ENCODE measurements at places on chromosomes 7 and 10.

DNA sequence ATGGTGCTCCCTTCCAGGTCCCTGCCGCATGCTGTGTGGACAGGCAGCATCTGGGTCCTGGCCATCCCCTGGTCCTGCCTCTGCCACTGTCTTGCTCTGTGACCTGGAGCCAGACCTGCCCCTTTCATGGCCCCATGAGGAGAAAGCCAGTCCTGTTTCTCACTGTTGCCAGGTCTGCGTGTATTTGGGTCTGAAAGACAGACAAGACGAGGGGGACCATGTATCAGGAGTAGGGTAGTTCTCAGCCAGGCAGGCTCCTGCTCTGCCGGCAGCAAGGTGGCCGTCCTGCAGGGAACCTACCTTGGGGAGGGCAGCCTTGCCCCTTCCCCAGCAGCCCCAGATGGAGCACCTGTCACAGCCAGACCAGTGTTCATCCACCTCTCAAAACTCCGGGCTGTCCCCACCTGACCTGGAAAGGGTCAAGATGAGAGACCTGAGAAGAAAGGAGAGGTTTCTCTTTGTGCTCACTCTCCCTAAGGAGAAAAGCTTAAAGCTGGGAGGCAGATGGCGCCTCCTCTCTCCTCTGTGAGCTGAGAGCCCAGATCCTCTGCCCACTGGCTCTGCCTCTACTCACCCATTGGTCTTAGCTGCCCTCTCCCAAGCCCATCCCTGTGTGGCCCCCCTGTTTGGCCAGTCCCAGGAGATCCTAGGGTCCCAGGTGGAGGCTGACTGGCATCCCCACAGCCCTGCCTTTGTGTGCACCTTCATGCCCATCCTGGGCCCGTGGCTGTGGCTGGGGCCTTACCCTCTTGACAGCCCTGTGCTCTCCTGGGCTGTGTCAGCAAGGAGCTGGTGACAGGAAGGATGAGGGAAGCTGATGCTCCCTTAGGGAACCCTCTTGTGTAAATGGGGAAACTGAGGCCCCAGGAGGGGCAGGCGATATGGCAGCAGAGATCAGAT lies 116.1 kb upstream of the PCBD1 start:
- no peak for DNase-seq

GRCh38 chr7:149750122-149750845 lies 23.1 kb downstream of the ZNF467 start:
- no peak for DNase-seq

DNA sequence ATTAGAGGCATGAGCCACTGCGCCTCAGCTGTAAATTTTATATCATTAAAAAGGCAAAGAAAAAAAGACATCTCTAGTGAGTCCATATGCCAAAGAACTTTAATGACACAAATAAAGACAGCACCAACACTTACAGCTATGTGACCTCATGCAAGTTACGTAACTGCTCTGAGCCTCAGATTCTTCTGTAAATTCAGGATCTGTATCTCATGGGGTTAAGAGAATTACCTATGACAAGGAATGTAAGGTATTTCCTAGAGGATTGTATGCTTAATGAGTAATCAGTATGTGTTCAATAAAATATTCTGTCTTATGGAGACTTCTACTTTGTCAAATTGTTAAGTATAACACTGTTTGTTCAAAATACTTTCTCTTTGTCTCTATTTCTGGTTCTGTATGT lies 274.0 kb upstream of the GLI3 start:
- no peak for DNase-seq

DNA sequence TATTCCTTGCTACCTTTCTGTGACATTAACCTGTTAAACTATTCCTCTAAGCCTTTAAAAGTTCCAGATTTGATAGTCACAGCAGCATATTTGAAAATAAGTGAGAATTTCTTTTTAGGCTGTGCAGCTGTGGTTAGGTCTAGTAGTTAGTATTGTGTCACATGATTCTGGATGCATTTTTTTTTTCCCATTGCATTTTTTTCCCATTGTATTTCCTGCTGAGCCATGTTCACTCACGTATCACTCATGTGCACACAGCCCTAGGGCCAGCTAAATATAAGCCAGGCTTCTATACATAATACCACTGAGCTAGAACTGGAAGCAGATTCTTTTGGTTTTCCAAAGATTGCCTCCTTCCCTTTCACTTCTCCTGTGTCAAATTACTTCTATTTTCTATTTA lies 37.4 kb downstream of the DNAJC9 start:
- DNase-seq, result peak; percentile 17

DNA sequence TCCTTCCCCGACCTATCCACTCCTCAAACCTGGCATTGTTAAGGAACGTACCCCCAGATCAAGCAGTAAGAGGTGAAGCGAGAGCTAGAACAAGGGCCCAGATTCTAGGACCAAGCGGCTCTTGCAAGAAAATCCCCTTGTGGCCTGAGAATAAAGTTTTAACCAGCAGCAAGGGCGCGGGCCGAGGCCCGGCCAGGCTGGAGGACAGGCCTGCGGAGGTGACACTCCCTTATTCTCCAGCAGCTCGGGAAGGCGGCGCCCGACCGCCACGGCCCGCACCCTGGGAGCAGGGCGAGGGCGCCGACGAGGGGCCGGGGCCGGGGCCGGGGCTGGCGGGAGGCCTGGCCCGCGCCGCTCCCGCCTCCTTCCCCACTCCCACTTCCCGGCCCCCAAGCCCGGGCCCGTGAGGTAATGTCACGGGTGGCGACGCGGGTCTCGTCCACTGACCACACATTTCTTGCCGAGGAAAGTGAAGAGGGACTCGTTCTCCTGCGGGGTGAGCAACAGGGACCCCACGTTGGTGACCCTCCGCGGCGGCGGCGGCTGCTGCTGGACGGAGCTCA lies 551 bp downstream of the WASL start:
- DNase-seq, result peak; percentile 49

DNA sequence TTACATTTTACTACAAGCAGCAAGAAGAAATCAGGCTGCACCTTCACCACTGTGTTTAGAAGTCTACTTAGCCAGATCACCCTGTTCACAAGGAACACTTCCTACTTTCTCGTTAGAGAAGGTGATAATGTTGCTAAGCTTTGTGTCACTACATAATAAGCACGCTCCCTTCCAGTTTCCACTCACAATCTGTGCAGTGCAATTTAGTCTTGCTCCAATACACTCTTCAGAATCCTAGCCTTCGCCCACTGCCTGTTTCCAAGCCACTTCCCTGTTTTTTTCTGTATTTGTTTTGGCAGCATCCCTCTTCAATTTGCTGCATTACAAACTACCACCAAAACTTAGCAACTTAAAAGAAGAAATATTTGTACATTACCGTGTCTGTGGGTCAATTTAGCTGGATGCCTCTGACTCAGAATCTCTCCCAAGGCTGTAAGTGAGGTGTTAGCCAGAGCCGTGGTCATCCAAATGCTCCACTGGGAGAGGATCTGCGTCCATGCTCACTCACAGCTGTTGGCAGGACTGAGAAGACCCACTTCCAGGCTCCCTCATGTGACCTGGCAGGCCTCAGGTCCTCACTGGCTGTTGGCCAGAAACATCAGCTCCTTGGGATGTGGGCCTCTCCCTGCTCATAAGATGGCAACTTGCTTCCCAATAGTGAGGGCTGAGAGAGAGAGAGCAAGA lies 110.4 kb downstream of the PON1 start:
- DNase-seq, result no peak

DNA sequence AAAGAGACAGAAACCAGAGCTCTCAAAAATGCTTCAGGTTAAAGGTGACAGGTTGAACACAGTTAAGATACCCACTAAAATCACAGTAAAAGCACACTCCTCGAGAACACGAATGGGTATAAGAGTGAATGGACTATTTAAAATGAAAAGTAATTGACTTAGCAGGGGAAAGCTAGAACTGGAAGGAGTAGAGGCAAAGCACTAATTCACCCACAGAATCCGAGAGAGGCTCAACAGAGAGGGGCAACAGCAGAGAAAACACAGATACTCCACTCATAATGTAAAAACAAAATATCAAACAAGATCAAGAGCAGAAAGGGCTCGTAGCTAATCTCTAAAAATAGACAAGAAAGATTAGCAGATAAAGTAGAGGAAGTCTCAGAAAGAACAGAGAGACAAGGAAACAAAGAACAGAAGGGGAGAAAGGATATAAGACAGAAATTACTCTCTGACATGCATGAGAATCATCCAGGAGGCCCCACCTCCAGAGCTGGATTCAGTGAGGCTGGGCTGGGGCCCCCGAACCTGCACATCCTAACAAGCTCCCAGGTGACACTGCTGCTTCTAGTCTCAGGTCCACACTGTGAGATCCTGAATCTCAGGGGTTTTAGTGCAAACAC lies 117.6 kb downstream of the GALNT11 start:
- no peak for DNase-seq

- DNase-seq, result no peak
Measured at GRCh38 chr10:102713539-102713813, 721 bp downstream of the ARL3 start.

- peak; percentile 58 for DNase-seq
Measured at GRCh38 chr7:12719141-12719919, 31.9 kb downstream of the ARL4A start.

DNA sequence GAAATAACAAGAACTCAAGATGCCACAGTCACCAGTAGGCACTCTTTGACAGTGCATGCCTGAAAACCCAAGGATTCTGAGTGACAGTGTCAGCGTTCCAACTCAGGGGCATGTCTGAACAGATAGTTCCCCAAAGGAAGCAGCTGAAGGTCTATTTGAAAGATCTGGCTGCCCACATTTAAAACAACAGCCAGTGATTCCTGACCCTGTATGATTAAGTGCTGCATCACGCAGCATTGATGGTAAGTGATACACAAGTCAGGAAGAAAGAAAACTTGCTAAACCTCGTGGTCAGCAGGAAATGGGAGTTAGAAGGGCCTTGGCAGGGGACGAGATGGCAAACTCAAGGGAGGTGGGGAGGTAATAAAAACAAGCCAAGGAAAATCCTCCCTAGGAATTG lies 1013.1 kb downstream of the TYW1 start:
- DNase-seq, result no peak

DNA sequence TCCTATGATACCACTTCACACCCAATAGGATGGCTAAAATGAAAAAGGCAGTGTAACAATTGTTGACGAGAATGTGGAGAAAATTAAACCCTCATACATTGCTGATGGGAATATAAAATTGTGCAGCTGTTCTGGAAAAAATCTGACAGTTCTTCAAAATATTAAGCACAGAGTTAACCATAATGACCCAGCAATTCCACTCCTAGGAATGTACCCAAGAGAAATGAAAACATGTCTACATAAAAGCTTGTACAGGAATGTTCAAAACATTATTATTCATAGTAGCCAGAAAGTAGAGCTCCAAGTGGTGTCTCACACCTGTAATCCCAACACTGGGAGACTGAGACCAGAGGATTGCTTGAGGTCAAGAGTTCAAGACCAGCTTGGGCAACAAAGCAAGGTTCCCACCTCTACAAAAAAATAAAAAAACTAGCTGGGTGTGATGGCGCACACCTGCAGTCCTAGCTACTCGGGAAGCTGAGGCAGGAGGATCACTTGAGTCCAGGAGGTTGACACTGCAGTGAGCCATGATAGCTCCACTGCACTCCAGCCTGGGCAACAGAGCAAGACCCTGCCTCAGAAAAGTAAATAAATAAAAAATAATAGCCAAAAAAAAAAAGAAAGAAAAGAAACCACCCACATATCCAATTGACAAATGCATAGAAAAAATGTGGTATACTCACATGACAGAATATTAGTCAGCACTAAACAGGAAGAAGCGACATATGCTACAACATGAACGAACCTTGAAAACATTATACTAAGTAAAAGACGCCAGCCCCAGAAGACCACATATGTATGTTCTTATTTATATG lies 5.0 kb downstream of the RHEB start:
- no peak for DNase-seq

GRCh38 chr10:5442990-5443370 lies 30.6 kb downstream of the NET1 start:
- no peak for DNase-seq

DNA sequence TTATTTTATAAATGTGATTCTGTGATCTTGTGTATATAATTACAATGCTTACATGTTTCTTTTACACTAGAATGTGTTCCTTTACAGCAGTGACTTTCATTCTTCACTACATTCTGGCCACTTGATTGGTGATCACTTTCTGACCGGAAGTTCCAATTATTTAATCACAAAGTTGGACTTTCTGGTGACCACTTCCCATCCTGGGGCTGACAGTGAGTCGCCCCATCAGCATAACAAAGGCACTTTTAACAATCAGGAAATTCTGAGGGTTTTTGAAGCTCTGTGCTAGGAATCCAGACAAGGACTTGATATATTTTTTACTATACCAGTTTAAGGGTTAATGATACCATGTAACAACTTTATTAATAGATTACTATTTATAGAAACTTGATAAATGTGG lies 282.3 kb upstream of the KAT6B start:
- peak; percentile 2 for DNase-seq

GRCh38 chr10:93678386-93678785 lies 24.0 kb downstream of the FRA10AC1 start:
- no peak for DNase-seq

DNA sequence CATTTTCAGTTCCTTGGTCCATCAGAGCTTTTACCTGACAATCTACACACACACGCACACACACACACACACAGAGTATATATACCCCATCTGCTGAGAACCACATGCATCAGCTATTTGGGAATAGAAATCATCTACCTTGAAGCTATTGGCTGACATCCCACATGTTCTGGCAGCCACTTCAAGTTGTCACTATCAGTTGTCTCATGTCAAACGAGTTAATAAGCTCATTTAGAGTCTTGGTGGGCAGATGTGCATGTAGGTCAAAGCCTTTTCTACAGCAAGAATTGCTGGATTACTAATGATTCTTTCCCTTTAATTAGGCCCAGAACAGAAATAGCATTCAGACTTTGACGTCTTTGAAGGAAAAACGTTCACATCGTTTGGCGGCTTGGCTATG lies 36.8 kb downstream of the COL28A1 start:
- no peak for DNase-seq

DNA sequence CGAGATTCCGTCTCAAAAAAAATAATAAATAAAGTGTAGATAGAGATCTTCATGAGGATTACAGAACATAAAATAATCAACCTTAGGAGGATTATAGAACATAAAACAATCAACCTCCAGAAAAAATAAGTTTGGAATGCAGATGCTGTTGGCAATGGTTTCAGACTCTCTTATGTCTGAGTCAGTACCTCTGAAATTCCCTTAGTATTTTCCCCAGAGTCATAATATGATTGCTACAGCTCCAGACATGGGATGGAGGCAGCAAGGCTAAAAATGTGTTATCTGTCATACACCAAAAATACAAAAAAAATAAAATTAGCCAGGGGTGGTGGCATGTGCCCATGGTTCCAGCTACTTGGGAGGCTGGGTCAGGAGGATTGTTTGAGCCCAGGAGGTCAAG lies 22.2 kb downstream of the CADPS2 start:
- DNase-seq, result no peak

GRCh38 chr10:33262871-33263270 lies 71.6 kb downstream of the NRP1 start:
- DNase-seq, result no peak

GRCh38 chr10:126063353-126063791 lies 167.0 kb downstream of the FANK1 start:
- peak; percentile 65 for DNase-seq

DNA sequence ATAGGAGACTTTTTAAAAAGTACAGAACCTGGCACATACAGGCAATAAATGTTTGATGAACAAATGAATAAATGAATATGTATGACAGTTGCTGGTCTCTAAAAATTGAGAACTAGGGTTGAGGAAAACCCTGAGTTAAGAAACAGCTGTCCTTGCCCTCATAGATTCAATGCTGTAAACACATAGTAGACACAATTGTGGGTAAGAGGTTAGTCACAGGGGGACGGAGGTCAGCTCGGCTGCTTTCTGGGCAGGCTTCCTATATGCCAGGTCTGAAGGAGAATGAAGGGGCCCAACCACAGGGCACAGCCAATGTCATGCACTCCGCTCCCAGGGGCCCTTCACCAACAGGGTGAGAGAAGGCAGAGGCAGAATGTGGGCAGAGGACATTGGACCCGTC lies 143.3 kb upstream of the RSU1 start:
- no peak for DNase-seq

Data from hepatic stellate cell (primary cell).